ENCODE measurements at places on chromosomes 2 and 18. TPM values are rescaled to one million over a fixed set of nuclear protein-coding genes. Genes with fewer than 3 reads are reported as not detected.

SP5 gene
- total RNA-seq = not detected

C2orf15 gene
- 6.7 TPM for total RNA-seq

TDRD15 gene
- total RNA-seq = not detected

SMPD4 gene
- total RNA-seq = 64.8 TPM

FZD7 gene
- total RNA-seq = 14.5 TPM

TCF23 gene
- total RNA-seq = not detected

UGT1A10 gene
- not detected for total RNA-seq

LOXHD1 gene
- total RNA-seq = 0.14 TPM
